Stimulated activated CD4-positive, alpha-beta T cell treated with anti-CD3 and anti-CD28 coated beads, TNF-alpha, amount 100 ng/mL, for 48 hours (primary cell): ENCODE measurements at places on chromosomes 4 and X.

GRCh38 chr4:81905971-81906370 is 434.3 kb upstream of the RASGEF1B start:
- no peak for DNase-seq

- DNase-seq, result no peak
Measured at GRCh38 chrX:105706041-105706440, 116.3 kb upstream of the NRK start.

GRCh38 chr4:961351-962230 is 11.8 kb downstream of the DGKQ start:
- DNase-seq, result no peak

DNA sequence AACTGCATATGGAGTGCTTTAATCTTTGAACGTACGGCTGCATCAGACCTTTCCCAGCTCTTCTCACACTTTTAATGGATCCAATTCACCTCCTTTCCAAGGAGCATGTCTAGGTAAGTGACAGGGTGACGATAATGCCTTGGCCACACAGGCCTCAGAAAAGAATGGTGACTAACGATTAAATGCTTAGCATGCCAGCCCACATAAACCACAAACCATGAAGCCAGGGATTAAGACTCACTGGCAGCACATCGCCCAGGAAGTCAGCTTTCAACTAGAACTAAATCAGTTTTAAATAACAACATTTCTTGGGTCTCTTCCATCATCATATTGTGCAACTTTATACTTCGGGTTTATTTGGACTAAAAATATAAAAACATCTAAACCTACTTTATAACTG is 28.7 kb downstream of the INPP4B start:
- DNase-seq, result peak; percentile 41

DNA sequence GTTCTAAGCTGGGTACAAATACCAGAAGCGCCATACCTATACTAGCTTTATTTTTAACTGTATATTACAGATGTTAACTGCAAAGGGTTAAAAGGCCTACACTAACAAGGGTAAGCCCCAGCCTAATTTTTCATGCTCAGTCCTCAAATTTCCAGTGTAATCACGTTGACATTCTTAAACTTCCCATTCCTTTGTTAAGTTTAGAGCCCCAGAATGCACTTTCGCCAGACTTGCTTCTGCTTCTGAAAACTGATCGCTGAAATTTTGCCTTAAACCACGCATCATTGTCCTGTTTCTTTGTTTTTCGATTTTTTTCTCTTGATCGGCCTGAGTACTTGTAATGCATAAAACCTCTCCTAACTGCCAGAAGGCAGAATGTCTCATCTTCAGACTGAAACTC is 2141.9 kb upstream of the AGA start:
- DNase-seq, result no peak

- DNase-seq, result no peak
Measured at GRCh38 chr4:187128222-187128621, 404.6 kb upstream of the FAT1 start.

DNA sequence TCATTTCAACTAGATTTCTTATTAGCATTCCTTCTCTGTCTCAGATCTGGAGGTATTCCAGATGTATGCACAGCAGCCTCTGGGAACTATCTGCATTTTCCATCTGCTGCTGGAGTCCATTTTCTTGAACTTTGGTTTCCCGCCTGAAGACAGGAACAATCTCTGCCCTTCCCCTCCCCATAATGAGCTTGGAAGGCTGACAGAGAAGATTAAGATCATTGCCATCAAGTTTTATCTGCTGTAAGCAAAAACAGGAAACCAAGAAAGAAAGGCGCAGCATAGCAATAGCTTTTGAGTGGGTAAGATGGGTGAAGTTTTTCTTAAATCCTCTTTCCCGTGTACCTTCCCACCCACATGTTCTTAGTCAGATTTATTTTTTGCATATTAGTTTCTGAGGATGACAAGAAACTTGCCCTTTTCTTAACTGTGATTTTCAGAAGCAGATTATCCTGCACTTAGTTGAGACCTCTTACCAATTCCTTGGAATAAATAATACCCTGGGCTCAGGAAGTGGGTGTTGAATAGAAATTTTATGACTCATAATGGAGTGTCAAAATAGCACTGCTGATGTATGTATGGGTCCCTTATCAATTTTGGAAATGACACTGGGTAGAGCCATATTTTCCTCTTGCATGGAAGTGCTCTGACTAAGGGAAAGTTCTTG is 78.3 kb downstream of the CT47B1 start:
- no peak for DNase-seq

DNA sequence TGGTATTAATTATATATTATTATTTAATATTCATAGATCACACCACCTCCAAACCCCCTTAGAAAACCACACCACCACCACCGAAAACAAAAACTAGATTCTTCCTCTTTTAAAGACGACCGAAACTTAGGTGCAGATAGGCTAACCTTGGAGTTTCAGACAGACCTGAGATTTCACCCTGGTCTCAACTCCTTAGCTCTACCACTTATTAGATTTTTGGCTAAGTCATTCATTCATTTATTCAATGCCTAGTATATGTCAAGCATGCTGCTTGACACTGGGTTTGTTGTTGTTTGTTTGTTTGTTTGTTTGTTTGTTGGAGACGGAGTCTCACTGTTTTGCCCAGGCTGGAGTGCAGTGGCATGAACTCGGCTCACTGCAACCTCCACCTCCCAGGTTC is 9.5 kb upstream of the BMP2K start:
- DNase-seq, result no peak

GRCh38 chrX:34778916-34779315 is 121.8 kb upstream of the TMEM47 start:
- no peak for DNase-seq

DNA sequence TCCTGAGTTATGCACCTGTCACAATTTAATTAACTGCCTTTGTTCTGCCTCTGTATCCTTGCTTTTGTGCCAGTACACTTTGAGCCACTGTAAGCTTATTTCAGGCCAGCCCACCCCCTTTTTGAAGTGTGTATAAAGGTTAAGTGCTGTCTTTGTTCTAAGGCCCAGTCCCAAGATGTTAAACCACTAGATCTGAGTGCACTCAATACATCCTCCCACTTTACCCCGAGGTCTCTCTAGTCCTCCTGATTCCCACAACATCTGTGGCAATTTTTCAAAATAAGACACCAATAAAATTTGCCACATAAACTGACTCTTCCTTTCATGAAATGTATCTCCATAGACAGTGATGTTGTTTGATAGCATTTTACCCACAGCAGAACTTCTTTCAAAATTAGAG is 124.1 kb upstream of the SPIN4 start:
- no peak for DNase-seq

GRCh38 chr4:150886597-150886996 is 128.5 kb downstream of the LRBA start:
- no peak for DNase-seq

DNA sequence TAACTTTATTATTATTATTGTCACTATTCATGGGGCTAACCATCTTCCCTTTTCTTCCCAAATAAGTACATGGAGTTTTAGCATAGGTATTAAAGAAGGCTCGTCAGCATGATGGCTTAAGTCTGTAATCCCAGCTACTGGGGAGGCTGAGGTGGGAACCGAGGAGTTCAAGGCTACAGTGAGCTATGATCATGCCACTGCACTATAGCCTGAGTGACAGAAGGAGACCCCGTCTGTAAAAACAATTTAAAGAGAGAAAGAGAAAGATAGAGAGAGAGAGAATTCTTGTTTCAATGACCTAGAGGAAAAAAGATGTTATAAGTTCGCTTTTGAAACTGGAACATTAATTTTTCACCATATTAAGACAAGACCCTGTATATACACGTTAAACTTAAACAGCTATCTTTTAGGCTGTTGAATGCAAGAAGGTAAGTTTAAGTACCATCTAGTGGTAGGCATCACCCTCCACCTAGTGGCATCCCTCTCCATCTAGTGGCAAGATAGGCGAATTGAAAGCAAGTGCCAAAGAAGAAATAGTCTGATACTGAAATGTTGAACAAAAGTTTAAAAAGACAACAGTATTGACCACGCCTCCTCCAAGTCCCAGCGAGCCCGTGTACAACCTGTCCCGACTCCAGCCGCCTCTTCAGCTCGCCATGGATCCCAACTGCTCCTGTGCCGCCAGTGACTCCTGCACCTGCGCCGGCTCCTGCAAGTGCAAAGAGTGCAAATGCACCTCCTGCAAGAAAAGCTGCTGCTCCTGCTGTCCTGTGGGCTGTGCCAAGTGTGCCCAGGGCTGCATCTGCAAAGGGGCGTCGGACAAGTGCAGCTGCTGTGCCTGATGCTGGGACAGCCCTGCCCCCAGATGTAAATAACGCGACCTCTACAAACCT is 26.0 kb upstream of the YTHDC1 start:
- DNase-seq, result no peak

- no peak for DNase-seq
Measured at GRCh38 chrX:45912316-45912715, 632.9 kb downstream of the ZNF674 start.

DNA sequence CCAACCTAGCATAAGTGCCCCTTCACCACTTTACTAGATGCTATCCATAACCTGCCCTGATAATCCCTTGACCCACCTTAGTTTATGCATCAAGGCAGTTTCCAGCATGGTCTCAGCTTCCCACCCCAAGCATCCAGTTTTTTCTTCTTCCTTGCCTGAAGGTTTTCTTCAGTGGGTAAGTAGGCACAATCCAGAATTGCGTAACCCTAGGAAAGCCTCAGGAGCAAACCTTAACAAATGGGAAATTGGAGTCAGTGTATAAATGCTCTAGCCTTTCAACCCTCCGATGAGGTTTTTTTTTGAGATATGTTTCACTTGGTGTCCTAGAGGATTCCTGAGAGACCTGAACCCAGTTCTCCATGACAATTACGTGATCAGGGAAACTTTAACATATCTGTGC is 614.0 kb upstream of the BOD1L1 start:
- no peak for DNase-seq

DNA sequence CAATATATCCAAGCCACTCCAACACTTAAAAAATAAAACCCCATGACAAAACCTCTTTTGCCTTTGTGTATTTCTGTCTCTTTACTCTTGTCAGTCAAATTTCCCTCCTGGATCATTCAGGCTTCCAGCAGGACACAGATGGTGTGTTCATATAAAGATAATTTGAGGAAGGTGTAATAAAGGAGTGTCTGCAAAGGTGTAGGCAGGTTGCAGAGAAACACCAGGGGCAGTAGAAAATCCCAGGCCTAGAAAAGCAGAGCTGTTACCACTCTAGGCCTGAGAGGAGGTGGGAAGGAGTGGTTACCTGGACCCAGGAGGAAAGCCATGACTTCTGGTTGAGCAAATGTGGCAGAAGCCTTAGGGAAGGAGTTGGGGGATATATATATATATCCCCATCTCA is 28.8 kb downstream of the CHRNA9 start:
- DNase-seq, result no peak
